ENCODE measurements at places on chromosomes 2 and 18.

DNA sequence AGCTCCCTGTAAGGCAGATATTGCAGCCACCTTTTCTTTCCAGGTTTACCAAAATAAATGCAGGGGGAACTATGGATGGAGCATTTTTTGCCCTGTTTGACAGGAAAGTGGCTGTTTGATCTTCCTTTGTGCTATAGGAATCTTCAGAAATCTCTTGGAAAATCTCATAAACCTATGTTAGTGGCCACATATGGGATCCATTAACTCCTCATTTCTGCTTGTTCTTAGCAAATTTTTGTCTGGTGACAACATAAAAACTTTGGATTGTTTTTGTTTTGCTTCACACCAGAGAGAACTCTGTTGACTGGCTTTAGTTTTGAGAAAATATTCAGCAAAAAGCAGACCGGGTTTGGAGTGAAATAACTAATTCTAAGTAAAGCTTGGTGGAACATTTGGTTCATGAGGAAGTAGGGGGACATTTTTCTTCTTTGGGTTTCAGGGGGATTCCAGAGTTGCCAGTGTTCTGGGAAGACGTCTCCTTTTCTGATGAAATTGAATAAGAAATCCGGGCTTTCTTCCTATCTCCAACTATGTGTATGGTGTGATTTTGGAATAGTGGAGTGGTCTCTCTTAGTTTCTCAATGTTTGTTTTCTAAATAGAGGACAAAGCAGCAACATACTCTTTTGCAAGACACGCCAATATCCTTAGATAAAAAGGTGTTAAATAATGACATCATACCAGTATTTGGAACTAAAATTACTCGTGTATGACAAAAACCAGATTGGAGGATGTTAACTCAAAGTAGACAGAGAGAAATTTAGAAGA is 174.4 kb downstream of the ICOS start:
- no peak for DNase-seq

GRCh38 chr2:20215183-20216040 is 9.5 kb downstream of the SDC1 start:
- no peak for DNase-seq

- no peak for DNase-seq
These were observed 40.8 kb downstream of the RTN4 start for GRCh38 chr2:55009277-55010060.

DNA sequence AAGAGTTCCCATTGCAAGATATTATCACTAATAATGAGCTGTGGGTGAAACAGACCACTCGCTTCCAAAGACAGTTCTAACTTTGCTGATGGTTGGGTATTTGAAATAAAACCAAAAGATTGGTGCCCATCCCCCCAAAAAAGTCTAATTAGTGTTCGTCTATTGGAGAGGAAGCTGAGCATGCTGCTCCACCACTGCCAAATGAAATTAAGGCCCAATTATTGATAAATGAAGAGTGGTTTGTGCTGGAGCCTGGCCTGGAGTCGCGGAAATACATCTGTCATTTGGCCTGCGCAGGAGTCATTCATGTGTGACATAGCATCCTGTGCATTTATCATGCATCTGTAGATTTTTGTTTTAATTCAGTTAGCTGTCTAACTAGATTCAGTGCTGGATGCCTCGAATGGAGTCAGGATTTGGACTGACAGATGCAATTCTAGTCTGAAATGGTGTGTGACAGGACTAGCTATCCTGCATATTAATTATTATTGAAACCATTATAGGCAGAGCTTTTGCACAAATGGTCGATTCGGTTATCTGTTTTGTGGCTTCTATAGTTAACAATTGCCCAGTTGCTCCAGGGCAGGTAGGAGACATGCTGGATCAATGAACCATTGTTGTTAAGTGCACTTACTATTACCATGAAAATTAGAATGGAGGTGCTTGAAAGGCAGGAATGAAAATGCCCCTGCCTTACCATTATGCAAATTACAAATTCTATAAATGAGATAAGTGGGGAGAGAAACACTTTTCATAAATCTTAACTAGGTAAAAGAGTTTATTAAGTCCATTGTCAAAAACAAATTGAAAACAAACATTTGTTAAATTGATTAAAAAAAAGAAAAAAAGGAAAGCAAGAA is 450.4 kb upstream of the TCF4 start:
- no peak for DNase-seq

GRCh38 chr18:80108121-80108536 is 933 bp upstream of the ADNP2 start:
- DNase-seq, result no peak

DNA sequence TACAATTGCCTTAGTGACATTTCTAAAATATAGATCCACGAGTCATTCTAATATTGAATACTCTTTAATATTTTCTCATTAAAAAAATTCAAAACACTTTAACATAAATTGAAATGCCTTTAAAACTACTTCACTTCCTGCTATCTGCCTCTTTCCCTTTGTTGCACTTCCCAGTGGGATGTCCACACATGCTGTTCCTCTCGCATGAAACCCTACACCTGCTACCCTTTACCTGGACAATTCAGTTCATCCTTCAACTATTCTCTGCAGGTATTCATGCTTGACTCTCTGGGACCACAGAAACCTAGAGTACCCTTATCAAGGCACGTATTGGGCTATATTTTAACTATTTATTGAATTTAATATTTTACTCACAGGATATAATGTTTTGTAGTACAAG is 373.3 kb upstream of the GALNT5 start:
- DNase-seq, result peak; percentile 25

DNA sequence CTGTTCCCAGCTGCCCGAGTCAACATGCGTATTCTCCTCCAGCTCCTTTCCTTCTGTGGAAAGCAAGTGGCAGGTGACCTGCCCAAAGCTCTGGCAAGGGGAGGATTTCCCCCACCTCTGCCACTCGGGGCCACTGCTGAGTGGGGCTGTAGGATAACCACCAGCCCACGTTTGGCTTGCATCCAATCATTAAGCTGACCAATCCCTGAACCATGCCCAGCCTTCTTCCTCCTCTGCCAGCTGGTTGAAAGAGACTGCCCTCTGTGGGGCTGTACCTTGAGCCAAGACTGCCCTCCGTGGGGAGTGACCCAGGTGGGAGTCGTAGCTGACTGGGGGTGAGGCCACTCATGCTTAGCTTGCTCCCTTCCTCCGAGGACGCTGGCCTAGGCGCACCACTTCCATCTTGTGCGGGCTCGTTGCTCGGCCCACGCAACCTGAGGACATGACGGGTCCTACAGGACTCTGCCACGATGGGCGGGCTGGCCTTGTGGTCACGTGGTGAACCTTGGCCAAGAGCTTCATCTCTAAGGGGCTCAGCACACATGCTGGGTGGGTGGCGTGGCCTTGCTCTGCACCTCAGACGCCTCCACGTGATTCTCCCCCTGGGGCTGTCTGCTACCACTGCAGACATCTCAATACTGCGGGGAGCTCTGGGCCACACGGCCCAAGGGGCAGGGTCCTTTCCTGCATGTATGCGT is 112.1 kb downstream of the NDUFA10 start:
- DNase-seq, result no peak

- DNase-seq, result no peak
These were observed 67.8 kb downstream of the SLC66A2 start for GRCh38 chr18:79883461-79884293.

DNA sequence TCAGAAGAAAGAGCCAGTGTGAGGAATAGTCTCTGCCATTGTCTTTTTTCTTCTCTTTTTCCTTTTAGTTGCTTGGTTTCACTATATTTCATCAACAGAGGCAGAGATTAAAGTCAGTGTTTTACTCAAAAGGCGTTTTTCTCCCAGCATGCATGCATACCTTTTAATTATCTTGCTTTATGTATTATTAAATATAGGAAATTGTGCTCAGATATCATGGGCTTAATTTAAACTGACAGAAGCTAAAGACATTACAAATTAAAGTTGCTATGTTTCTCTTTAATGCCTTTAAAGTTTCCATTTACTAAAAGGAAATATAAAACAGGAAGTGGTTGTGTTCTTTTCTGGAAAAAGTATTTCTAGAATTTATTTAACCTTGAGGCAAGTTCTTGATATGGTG is 223.3 kb upstream of the ATP5MC3 start:
- DNase-seq, result no peak

- DNase-seq, result no peak
These were observed 48.6 kb downstream of the LINC00305 start for GRCh38 chr18:64100116-64100922.

DNA sequence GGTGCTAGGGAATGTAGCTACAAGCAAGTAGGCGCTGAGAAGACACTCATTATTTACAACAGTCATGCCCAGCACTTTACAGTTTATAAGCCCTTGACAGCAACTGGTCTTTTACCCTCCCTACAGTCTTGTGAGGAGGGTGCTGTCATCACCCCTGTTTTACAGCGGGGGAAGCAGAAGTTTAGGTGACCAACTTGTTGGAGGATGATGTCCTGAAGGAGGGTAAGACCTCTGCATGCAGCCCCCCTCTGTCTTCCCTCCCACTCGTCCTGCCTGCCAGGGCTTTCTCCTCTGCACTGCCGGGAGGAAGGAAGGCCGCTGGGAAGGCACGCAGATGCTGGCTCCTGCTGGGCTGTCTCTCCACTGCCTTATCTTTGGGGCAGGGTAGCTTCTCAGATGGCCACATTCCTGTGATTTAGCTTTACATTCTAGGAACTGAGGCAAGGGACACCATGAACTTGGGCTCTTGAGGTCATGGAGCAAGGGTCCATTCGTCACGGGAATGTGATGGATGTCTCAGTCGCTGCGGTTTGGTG is 972 bp downstream of the IL1R1 start:
- no peak for DNase-seq

DNA sequence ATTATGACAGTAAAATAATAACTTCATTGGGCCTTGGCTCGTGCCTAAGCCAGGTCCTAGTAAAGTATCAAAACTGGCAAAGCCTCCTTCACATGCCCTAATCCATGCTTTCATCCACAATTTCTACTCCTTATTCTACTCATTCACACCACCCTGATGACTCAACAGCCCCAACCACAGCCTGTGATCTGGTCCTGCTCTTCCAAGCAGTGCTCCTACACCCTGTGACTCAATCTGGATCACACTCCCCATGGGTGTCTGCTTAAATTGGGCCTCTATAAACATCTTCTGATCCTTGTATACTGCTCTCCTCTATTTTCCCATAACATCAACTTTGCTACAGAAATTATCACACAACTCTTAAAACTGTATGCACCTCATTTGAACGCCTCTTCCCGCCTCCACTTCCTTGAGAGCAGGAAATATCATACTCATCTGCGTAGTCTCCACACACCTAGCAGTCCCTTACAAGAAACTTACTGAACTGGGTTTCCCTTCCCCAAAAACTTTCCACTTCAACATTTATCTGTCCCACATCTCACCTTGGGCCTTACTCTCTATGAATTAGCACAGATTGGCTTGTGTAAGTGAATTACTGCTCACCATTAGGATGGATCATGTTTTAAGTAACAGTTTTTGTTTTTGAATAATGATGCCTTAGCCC is 15.9 kb downstream of the GTF3C3 start:
- DNase-seq, result peak; percentile 44

DNA sequence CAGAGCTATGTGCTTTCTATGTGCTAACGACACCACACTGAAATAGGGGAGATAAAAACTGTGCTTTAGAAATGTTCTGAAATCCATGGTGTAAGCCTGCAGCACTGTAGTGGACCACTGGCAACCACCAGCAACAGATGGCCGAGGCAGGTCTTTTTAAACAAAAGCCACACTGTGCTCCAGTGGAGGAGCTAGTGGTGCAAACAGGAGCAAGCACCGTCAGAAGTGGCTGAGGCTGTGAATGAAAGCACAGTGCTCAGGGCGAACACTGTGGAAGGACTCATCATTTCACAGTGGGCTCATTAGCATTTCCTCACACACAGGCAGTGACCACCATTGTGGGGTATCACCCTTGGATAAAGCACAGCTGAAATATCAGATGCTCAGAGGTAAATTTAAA is 22.9 kb upstream of the MTX2 start:
- no peak for DNase-seq

DNA sequence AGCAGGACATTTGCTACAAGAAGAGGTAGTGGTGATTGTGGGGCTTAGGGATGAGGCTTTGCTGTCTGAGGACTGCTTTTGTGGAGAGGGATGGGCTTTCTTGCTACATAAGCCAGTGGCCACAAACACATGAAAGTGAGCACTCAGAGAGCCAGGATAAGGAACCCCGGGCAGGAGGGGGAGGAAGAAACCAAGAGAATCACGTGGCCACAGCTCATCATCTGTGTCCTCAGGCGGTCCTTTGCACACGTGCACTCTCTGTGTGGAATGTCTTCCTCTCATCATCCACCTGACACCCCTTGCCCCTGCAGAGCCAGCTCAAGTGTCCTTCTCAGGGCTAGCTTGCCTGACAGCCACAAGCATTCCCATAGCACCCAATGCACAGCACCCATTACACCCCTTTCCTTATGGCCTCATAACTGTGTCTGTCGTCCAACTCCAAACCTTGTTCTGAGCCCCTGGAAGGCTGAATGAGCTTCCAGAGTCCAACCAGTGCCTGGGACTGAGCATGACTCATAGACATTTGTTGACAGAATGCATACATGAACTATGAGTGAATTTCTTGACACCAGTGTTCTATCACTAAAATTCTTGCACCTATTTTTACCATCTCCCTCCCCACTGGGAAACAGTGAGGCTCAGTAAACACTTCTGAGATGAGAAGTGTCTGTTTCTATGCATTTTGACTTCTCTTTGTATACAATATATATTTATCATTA is 398.3 kb downstream of the ALK start:
- peak; percentile 82 for DNase-seq

- no peak for DNase-seq
These were observed 27.2 kb downstream of the ATIC start for GRCh38 chr2:215338883-215339679.

DNA sequence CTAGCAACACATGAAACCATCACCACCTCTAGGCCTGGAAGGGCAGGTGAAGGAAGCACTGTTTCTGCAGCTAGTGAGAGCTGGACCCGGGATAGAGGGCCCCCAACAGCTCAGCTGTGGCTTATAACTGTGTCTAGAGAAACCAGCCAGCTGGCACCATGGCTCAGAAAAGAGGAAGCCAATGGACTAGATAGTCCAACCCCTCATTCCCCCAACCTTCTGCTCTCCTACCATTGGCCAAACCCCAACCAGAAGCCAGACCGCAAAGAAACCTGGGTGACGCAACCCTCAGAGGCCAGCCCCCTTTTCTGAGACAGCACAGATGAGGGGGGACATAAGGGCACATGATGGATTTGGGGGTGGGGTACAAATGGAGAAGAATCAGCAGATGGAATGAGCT is 24.3 kb downstream of the SMYD1 start:
- DNase-seq, result no peak

DNA sequence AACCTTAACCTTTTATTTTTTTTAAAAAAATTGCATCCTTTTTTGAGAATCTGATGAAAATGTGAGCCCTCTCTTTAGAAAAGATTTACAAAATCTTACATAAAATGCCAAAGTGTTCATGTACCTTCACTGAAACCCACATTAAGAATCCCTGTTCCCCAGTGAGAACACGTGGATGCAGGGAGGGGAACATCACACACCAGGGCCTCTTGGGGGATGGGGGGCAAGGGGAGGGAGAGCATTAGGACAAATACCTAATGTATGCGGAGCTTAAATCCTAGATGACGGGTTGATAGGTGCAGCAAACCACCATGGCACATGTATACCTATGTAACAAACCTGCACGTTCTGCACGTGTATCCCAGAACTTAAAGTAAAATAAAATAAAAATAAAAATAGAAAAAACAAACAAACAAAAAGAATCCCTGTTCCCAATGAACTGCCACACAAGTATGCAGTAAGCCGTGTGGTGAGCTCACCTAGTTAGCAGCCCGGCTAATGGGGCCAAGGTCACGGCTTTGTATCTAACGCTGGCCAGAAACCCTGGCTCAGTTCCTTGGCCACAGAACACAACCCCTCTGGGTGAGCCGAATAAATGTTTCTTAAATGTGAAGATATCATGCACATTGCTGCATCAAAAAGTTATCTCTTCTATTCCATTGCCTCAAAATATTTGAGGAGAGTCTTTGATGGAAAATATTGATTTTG is 41.4 kb downstream of the CHST9 start:
- DNase-seq, result no peak

- no peak for DNase-seq
These were observed 500.4 kb downstream of the GALR1 start for GRCh38 chr18:77750006-77750405.

Measured in PC-3 (cell line).